IPS DF 6.9 (cell line): ENCODE measurements at places on chromosomes 3 and 15.

GRCh38 chr3:170869239-170869590 is 780 bp downstream of the RPL22L1 start:
- DNase-seq: no peak

DNA sequence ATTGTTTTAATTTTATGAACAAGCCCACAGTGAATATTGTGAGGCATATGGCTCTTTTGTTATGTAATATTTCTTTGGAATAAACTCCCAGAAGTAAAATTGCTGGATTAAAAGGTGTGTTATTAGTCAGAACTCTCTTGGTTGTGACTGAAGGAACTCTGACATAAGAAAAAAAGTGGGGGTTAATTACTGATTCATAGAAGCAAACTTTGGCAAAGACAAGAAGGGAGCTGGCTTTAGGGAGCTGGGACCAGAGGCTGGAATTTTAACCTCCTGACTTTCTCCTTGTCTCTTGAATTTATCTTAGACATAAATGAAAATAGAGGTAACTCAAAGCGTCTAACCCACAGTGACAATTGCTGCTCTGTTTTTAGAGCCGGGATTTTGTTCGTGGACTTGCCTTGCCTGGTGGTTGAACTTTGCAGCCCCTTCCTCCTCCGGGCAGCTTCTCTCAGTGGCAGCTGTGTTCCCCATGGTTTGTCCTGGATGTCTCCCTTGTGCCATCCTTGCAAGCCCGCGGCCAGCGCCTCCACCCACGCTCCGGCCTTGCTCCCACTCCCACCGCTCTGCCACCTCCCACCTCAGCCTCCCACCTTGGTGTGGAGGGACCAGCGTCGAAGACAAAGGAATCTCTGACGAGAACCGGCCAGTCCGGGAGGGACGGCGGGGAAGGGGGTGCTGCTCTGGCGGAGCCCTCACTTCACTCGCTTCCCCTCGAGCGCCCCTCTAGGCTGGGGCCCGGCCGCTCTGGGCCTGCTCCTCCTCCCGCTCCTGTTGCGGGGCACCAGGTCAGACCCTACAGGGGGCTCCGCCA is 28.0 kb downstream of the ARHGAP31 start:
- DNase-seq: no peak

DNA sequence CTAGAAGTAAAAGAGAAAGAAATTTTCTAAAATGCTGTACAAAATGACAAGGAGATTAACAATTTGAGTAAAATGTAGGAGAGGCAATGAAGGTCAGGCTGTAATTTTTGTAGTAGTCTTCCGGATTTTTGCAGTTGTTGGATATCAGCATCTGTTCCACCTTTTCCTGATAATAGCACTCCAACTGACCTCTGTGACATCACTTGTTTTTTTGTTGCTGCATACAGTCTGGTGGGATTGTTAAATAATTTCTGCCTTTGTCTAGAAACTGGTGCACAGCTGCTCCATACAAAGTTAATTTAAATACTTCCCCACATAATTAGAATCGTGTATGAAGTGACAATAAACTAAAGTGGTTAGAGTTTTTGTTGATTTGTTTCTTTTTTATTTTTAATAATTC is 731.4 kb downstream of the PLOD2 start:
- DNase-seq: no peak

DNA sequence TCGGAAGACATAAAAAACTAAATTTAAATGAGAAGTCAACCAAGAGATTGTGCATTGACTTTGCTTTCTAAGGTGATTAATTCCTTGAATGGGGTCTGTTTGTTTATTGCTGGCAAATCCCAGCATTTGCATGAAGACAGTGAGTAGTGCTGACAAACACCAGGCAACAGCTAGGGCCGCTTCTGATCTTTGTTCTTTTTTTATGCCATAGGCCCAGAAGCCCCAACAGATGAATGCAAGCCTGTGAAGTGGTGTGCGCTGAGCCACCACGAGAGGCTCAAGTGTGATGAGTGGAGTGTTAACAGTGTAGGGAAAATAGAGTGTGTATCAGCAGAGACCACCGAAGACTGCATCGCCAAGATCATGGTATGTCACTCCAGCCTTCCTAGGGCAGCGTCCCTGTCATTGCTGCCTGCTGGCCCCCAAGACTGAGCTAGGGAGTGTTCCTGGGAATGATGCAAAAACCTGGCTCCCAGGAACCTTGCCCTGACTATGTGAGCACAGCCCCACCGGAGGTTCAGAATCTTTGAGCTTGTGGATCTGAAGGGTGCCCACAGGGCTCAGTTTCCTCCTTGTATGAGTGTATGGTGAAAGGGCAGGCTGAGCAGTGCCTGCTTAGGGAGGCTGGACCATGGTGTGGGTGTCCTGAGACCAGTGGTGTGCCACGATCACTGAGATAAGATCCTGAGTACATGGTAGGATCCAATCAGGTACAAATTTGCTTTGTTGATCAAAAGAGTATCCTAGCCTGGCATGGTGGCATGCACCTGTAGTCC is 13.0 kb downstream of the TF start:
- no peak for DNase-seq

DNA sequence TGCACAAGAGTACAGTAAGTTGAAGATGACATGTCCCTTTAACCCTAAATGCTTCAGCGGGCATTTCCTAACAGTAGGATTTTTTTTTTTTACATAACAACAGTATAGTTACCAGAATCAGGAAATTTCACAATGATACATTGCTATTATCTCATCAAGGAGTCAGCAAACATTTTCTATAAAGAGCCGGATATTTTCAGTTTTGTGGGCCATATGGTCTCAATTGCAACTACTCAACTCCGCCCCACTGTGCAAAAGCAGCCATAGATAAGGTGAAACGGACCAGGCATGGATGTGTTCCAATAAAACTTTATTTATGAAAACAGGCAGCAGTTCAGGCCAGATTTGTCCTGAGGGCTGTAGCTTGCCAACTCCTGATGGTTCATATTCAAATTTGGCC is 130.6 kb downstream of the SMAD6 start:
- DNase-seq: no peak

DNA sequence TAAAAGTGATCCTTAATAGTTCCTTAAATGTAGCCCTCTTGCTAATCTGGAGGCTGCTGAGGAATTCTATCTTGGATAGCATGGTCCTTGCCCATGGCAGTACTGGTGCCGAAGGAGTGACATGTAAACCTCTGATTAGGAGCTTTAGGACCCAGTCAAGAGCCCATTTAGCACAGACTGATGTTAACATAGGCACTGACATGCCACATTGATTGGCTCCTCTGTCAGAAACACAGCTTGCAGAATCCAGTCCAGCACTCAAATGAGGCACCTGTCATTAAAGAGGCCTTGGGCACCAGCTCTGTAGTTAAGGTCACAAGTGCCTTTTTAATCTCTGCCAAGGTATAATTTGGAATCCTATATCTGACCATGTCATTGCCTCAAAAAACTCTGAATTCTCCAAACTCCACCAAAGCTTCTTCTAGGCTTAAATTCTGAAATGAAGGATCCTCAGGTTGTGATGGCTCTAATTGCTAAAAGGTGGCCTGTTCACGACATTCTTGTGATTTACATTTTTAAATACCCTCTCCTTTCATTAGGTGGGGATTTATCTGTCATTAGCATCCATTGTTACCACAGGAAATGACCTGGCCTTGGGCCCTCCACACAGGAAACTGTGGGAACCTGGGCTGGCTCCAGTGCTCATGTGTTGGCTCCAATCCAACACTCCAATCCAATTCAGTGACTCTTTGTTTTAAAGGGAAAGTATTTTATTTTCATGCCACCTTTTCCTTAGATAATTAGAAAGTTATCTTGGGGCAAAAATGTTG is 57.3 kb upstream of the RNF7 start:
- no peak for DNase-seq

- DNase-seq: no peak
Measured at GRCh38 chr3:121869736-121870135, 24.5 kb upstream of the SLC15A2 start.

- no peak for DNase-seq
Measured at GRCh38 chr3:52527039-52527731, 6.5 kb downstream of the NT5DC2 start.

GRCh38 chr3:54235998-54236397 is 113.6 kb downstream of the CACNA2D3 start:
- DNase-seq: no peak

DNA sequence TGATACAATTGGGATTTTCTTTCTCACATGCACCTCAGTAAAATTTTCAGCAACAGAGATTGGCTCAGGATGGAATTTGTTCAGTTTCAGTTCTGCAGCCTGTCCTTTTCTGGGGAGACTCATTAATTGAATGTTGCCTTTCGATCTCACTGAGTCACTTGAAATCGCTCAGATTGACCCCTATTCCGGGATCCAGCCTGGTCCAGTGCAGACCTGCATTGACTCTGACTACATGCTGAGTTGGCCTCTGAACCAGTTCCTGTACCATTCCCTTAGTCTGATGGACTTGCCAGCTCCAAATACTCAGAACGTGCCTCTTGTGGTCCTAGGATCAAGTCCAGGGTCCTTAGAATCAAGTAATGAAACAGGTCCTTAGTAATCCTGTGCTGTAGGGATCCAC is 9.4 kb downstream of the IGF1R start:
- DNase-seq: no peak

- DNase-seq: no peak
Measured at GRCh38 chr3:125022206-125022605, 33.6 kb downstream of the HEG1 start.

GRCh38 chr3:74613060-74613459 is 1.4 kb downstream of the CNTN3 start:
- DNase-seq: no peak

GRCh38 chr3:50251220-50251619 is 15.2 kb downstream of the GNAI2 start:
- no peak for DNase-seq

- DNase-seq: no peak
Measured at GRCh38 chr3:87975716-87976115, 83.1 kb downstream of the CGGBP1 start.

- DNase-seq: no peak
Measured at GRCh38 chr3:29245441-29245840, 35.4 kb upstream of the RBMS3 start.

GRCh38 chr3:72804361-72804760 is 43.9 kb downstream of the SHQ1 start:
- DNase-seq: no peak

- no peak for DNase-seq
Measured at GRCh38 chr3:63295806-63296205, 17.7 kb downstream of the SYNPR start.

DNA sequence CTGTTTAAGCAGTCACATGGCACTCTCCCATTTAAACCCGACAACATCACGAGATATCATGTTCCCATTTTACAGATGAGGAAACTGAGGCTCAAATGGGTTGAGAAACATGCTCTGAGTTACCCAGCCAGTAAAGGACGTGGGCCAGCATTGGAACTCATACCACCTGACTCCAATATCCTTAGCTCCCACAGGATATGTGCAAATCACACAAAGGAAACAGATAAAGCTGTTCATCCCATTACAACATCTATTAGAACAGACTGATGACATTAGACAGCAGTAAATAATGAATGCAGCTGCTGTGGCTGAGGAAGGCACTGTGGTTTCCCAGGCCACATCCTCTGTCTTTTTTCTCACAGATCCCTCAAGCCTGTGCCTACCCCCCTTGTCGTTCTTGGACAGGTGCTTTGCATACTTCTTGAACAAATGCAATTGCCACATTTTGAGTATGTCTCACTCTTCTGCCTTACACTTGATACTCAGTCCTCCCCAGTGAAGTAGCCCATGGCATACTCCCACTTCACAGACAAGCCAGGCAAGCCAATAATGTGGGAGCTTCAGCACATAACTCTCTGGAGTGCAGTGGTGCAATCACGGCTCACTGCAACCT is 17.7 kb downstream of the FRMD4B start:
- DNase-seq: no peak

DNA sequence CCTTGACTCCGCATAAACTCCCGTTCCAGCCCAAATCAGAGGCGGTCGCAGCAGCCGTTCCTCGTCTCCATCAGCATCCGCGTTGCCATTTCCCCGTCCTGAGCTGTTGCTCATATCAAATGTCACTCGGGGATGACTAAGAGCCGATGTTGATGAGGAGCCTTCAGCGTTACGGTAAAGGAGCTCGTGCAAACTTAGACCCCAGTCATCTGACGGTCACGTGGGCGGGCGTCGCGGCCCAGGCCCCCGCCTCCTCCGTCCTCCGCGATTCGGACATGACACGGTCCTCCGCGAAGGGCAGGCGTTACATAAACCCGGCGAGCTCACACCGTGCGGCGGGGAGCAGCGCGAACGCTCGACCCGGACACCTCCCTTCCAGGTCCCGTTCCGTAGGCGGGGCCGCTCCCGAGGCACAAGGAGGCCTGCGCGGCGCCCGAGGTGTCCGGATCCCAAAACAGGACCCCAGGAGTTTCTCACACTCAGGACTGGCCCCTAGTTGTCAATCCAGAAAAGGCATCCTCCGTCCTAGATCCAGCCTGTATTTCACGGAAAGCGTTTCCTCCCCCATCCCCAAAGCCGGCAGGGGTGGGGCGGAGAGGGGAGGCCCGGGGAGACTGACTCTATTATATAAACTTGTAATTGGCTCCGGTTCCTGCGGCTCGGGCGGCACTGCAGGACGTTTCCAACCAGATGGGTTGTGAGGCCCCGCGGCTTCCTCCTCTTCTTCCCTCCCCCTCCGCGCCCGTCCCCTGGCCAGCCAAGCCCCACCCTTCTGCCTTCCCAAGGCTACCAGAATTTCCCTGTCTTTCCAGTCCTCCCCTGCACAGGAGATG is 100.0 kb upstream of the IGF1R start:
- DNase-seq: peak; percentile 55

- no peak for DNase-seq
Measured at GRCh38 chr3:149618151-149619123, 39.4 kb downstream of the WWTR1 start.

- no peak for DNase-seq
Measured at GRCh38 chr3:143247073-143247472, 127.5 kb downstream of the CHST2 start.

- no peak for DNase-seq
Measured at GRCh38 chr15:25714538-25714840, 148.6 kb downstream of the ATP10A start.

GRCh38 chr3:188068342-188068741 is 85.6 kb upstream of the LPP start:
- no peak for DNase-seq

DNA sequence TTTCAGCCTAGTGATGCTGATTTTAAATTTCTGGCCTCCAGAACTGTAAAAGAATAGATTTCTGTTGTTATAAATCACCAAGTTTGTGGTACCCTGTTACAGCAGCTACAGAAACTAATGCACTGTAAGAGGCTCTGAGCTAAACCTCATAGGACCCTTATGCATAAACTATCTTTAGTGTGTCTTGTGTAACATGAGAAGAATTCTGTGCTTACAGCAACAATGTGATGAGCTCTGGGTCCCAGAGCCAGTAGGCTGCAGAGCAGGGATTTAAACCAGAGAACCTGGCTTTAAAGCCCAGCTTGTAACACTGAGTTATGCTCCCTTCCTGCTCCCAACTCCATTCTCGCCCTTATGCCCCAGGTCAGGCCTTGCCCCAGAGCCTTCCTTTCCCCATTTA is 113.1 kb downstream of the THSD4 start:
- no peak for DNase-seq
